ENCODE measurements at places on chromosomes 5 and 9.

DNA sequence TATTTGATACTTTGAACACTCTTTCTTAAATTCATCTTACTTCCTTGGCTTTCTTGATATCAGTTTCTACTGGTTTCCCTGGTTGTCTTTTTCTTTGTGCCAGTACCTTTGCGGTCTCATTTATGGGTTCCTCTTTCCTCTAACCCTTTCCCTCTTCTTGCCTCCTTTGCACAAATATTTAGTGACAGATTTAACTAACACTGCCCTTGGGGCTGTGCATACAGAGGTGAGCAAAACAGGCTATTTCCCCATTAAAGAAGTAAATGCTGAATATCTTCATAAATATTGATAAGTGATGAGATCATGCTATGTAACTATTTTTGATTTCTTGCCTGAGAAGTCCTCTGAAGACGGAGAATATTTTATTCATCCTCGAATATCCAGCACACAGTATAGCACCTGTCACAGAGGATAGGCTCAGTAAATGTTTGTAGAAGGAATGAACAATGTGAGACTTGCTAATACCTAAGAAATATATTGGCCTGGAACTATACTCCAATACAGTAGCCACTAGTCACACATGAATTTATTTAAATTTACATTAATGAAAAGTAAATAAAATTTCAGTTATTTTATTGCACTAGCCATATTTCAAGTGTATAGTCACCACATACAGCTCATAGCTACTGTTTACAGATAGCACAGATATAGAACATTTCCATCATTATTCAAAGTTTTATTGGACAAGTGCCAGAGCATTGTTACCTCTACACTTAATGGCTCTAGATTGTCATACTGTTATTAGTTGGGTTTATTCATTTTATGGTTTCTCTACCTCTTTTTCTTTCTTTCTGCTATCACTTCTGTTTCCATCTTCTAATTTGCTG is 90.4 kb downstream of the RIC1 start:
- no peak for DNase-seq

GRCh38 chr5:173751266-173751600 is 134.8 kb upstream of the BOD1 start:
- no peak for DNase-seq

DNA sequence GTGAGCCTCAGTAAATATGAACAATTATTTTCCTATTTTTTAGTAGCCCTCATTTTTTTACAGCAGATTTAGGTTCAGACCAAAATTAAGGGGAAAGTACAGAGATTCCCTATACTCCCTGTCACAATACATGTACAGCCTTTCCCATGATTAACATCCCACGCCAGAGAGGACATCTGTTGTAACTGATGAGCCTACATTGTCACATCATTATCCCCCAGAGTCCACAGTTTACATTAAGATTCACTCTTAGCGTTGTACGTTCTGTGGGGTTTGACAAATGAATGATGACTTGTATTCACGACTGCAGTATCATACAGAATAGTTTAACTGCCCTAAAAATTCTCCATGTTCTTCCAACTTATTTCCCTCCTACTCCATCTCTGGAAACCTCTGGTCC is 262.3 kb upstream of the MSX2 start:
- no peak for DNase-seq

GRCh38 chr9:8457816-8458215 is 658.2 kb upstream of the DMAC1 start:
- no peak for DNase-seq

DNA sequence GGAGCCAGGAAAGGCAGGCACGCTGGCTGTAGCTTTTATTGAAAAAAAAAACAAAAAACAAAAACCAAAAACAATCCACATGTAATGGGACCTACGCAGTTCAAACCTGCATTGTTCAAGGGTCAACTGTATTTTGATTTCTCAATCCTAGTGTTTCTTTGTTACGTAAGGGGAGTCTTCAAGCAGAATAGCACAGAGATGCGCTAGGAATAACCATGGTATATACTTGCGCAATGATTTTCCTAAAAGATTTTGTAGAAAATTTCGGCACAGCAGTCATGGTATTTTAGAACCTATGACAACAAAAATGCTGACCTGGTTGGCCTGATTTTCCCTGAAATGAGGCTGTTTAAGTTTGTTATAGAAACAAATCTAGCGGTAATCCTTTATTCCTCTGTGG is 1110.5 kb upstream of the WWC1 start:
- DNase-seq, result no peak

DNA sequence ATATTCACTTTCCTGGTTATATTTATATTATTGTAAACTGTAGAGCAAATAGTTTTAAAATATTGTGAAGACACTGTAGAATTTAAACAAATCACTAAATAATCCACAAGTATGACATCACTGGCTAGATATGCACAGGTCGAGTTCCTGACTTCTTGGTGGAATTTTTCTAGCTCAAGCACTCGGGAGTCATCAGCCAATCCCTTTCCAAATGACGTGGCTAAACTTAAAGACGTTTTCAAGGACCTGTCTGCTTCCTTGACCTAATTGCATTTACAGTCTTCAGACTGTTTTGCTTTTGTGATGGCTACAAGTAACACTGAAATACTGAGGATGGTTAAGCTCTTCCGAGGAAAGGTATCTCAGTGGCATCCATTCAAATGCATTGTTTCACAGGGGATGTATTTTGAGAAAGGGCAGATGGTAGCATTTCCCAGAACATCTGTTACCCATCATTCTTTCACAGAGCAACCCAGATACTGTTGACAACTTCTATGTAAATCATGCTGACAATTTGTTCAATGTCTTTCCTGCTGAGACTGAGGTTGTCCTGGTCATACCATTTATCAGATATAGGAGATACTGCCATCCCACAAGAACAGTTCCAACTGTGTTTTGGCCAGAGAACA is 262.8 kb downstream of the CDH10 start:
- no peak for DNase-seq

- DNase-seq, result peak; percentile 65
Measured at GRCh38 chr5:124912638-124913328, 166.3 kb upstream of the ZNF608 start.

GRCh38 chr5:42483472-42484154 is 60.4 kb downstream of the GHR start:
- no peak for DNase-seq

DNA sequence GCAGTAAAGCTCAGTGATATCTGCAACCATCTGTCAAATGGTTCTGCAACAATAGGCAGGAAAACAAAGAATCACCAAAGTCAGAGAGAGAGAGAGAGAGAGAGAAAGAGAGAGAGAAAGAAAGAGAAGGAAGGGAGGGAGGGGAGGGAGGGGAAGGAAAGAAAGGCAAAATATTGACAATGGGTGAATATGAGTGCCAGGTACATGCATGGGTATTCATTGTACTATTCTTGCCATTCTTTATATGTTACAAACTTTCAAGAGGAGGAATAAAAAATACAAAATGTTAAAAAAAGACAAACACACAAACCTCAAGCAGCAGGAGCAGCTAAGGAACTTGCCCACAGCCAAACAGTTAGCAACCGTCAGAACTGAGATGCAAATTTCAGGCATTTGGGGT is 350.8 kb upstream of the RFX3 start:
- DNase-seq, result no peak

- no peak for DNase-seq
Measured at GRCh38 chr9:127940593-127940992, 2.9 kb upstream of the DPM2 start.

DNA sequence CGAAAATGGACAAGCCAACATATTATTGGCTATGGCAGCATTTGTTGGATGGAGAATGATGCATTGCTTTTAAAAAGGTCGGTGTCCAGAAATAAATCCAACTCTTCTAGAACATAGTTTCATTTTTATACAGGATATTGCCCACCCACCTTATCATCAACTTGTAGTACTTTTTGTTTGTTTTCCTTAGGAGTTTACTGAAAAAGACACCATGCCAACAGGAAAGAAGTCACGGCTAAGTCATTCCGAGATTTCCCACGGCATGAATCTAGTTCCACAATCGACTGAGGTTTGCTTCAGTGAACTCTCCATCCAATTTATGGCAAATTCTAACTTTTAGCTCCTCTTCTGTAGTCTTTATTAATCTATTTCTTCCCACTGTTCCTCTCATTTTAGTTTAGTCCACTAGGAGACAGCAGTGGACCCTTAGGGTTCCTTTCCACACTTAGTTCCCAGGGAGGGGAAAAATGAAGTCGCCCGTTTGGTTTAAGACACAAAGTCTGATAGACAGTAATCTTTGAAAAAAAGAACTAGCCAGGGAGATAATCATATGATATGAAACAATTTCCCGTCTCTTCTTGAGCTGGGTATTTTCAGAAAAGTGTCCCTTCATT is 237.5 kb downstream of the AP3B1 start:
- no peak for DNase-seq

DNA sequence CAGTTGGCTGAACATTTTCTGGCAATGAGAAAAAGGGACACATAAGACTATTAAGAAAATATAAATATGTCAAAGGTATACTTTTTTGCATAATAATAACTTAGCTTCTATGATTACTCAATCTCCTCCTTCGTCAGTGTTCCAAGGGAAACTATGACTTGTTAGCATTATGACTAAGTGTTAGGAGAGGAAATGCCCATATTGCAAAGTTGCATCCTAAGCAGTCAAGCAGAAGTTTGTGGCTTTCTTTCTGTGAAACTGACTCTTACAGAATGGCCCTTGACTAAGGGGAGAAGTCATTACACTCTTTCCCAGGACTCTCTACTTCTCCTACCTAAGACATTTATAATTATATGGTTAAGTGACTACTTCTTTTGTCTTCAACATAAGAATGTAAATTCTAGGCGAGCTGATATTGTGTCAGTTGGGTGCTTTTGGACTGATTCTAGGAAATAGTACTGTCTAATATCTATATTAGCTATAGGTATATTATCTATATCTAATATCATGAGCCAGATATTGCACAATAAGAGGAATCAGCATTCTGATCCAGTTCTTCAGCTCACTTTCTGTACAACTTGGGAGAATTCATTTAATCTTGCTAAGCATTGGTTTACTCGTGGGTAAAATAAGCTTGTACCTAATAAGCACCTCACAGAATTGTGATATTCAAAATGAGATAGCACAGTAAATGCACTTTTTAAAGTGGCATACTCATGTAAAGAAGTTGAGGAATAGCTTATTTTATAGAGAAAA is 16.4 kb upstream of the SPINK6 start:
- DNase-seq, result peak; percentile 98

DNA sequence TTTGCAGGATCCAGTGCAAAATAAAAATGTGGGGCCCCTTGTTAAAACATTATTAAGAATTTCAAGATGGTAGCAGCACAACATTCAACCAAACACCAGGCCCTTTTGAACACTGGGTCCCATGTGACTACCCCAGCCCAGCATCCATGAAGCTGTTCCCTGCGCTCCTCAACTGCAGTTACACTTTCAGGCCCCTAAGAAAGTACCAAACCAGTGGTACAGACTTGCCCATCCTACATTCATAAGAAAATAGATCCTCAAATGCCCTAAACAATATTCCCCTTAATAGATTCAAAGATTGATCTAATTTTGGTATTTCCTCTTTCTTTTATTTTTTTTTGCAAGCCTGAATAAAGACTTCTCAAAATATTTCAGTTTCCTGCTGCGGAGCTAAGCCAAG is 201.7 kb downstream of the EFNA5 start:
- no peak for DNase-seq

DNA sequence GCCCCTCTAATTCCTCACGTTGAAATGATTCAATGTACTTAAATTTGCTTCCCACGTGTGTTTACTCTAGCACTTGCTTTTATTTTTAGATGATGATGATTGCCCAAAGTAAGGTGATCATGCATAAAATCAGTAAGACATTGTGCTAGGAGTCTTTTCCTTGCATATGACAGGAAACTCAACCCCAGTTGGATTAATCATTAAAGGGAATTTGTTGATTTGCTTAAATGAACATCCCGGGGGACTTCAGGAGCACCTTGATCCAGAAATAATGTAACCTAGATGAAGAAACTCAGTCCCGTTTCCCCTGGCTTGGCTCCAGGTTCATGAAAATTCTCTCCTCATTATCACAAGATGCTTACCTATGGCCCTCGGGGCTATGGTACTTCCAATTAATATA is 106.1 kb upstream of the STC2 start:
- DNase-seq, result no peak

GRCh38 chr5:136040746-136041415 is 12.1 kb downstream of the TGFBI start:
- DNase-seq, result no peak

- no peak for DNase-seq
Measured at GRCh38 chr9:137253717-137254623, 1.2 kb upstream of the NELFB start.

GRCh38 chr9:121744002-121744686 is 92.7 kb downstream of the DAB2IP start:
- DNase-seq, result no peak
